ENCODE measurements at places on chromosomes 2 and 18.

GRCh38 chr18:11586896-11587295, 22.5 kb upstream of the SLC35G4 start:
- DNase-seq = no peak

DNA sequence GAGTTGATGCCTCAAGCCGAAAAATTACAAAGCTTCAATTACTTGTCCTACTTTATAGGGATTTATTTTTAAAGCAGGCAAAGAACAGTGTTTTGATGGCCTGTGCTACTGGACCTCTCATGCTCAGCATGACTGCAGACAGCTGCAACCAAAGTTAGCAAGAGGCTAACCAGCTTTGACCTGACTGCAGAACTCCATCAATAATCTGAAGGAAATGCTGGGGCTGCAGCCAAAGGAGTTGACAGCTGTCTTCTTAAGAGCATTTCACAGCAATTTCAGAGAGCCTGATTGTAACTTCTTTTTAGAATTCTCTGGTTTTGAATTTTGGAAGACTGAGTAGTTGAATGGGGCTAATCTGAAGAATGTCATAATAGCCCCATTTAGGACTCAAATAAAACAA, 46.5 kb upstream of the SESTD1 start:
- no peak for DNase-seq

GRCh38 chr2:84924173-84925106, 19.0 kb downstream of the TMSB10 start:
- DNase-seq = no peak

DNA sequence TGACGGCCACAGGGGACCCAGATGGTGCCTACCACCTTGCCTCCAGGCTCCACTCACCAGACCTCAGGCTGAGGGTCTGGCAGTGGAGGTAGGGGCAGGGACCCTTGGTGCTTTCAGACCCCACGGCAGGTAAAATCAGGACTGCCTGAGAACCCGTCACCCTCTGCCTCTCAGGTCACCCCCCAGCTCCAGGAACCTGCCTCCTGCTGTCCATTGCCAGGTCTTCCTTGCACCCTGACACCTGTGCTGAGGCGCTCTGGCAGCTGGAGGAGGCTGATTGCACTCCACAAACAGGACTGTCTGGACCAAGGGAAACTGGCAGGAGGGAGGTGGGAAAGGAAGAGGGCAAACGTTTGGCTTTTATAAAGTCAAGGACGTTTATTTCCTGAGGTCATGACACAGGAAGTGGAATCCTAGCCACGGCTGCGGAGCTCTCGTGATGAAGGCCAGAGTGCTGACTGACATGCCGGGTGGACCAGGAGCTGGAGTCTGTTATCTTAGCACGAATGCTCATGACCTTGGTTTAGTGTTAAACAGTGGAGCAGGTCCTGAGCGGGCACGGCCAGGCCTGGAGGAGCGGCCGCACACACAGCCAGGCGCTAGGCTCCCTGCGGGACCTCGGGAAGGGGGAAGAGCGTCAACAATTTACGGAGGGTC, 40.5 kb downstream of the ANO7 start:
- no peak for DNase-seq

DNA sequence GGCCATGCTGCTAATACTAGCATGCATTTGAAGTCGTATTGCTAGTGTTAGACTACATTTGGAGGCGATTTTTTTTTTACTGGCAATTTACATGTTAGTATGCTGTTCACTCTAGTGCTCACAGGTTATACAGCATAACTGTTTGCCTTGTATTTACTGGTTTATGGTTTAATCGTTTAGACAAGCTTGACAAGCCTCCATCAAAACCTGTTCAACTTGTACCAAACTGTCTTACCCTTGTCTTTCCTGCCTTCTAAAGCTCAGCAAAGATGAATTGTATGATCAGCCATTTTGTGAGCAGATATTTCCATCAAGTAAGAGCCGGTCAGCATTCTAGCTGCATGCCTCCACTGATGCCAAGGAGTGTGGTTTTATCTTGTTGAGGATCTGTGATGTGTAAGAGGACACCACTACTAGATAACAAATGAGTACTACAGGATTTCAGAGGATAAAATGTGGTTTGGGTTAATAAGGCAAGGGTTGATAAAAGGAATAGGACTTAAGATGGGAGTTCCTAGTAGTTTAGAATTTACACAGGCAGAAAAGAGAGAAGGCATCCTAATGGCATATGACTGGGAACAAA, 68.4 kb upstream of the ITM2C start:
- no peak for DNase-seq

All from D721Med (cell line).